ENCODE measurements at places on chromosomes 1 and 21.

DNA sequence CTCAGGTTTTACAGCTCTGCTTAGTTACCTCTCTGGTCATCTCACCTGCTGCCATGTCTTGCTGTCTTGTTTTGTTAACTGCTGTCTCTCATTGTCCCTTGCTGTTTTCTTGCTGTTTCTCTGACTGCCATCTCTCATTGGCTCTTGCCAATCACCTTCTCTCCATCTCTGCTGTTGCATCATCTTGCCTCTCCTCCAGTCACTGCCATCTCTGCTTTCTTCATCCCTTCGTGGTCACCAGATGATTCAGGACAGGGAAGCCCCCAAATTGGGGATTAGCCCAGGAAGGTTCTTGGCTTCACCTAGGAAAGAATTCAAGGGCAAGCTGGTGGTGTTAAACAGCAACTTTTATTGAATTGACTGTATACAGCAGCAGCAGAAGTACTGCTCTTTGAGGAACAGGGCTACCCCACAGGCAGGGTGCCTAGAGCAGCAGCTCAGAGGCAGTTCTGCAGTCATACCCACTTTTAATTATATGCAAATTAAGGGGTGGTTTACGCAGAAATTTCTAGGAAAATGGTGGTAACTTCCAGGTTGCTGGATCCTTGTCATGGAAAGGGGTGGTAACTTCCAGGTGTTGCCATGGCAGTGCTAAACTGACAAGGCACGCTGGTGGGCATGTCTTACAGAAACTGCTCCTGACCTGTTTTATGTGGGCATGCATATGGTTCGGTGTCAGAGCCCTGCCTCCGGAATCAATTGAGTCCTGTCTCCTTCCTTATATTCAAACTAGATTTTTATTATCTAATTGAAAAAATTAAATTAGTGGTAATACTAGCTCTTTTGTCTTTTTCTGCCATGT lies 33.4 kb downstream of the SUCO start:
- DNase-seq, result no peak

DNA sequence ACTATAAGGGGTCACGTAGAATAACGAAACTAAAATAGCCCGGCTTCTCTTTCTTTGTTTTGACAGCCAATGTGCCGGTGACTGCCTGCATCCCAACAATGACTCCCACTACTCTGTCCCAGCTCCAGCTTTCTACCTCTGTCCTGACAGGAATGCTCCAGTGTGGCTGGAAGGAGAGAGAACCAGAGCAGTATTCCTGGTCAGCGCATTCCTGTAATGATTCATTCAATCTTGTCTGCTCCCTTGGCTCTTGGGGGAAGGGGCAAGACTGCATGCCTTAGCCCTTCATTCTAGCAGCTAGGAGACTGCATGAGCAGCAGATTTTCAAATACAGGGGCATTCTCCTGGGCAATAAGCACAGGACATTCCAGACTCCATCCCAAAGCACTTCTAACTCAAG lies 132.1 kb upstream of the PRMT6 start:
- no peak for DNase-seq

DNA sequence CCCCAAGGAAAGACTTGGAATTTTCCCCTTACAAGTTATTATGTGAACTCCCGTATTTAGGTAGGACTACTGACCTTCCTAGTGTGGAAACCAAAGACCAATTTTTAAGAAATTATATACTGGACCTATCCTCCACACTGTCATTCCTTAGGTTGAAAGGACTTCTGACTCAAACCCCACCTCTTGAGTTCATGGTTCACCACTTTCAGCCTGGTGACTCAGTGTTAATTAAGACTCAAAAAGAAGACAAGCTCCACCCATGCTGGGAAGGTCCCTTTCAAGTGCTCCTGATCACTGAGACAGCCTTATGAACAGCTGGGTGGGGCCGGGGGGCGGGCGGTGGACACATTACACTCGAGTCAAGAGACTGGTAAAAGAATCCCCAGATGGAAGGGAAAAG lies 113.2 kb downstream of the LRRC53 start:
- no peak for DNase-seq

DNA sequence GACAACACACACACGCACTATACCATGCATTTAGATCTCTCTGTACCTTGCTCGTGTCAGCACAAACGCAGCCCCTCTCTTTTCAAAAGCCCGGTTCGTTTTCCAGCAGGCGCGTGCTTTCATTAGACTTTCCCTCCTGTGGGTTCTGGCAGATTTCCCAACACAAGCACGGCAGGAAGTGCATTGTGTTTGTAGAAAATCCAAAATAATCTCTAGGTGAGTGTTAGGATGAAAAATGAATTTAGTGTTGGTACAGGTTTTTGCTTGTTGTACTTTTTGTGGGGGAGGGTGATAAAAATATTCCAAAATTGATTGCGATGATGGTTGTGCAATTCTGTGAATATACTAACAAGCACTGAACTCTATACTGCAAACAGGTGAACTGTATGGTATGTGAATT lies 54.1 kb upstream of the POFUT2 start:
- no peak for DNase-seq

DNA sequence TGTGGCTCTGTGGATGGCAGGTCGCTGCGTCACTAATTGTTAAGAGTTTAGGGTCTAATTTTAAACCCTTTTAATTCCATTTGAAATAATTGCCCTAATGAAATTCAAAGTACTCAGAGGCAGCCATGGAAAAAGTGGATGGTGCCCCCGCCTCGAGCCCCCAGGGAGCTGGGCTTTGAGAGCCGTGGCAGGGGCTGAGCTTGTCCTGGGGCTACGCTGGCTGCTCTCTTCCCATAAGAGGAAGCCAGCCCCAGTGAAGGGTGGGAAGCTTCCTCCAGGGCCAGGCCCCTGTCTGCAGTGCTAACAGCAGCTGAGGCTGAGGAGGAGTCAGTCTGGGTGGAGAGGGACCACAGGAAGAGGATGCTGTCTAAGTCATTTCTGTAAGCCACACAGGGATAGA lies 315.0 kb upstream of the POU3F1 start:
- no peak for DNase-seq

- DNase-seq, result no peak
Measured at GRCh38 chr1:108708691-108709660, 3.7 kb upstream of the FNDC7 start.

GRCh38 chr21:39610703-39611102 lies 2.0 kb upstream of the B3GALT5 start:
- no peak for DNase-seq

Data from esophagus squamous epithelium (tissue), 5 donors.